ENCODE measurements at places on chromosomes 11 and 22. TPM values are rescaled to one million over a fixed set of nuclear protein-coding genes. Genes with fewer than 3 reads are reported as not detected.

Gene CRYBA4
- not detected for total RNA-seq

Gene MFRP
- not detected for total RNA-seq

DNA sequence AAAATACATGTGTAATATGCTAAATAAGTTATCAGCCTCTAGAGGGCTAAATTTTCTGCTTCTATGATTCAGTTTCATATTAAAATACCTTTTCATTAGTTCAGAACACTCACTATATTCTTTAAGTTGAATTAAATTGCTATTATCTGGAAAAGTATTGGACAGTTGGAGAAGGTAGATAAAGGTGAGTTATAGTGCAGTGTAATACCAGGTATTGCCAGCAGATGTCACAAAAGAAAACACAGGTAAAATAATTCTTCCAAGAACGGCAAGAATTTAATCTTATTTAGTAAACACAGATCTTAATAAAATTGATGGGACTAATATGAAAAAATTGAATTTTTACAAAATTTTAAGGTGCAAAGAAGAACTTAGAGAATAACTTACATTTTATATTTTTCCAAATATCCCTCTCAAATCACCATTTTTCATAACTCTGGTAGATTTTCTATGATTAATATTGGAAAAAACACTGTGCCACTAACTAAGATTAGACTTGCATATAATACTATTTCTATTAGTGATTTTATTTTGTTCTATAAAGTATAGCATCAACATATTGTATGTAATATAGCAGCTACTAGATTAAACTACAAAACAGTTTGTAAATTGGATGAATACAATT is 1.7 kb upstream of the LRRC4C start:
- no peak for DNase-seq

DNA sequence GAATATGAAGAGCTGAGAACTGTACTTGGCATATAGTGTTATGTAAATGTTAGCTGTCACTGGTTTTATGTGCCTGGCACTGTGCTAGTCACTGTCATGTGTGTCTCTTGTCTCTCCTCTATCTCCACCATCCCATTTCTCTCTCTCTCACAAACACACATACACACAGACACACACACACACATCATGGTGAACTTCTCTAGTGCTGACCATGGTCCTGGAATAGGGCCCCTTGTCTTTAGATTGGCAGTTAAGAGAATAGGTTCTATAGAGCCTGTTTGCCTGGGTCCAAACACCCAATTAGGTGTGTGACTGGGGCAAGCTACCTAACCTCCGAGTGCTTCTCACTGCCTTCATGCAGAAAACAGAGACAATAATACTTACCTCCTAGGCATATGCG is 109.7 kb upstream of the NARS2 start:
- DNase-seq = no peak

DNA sequence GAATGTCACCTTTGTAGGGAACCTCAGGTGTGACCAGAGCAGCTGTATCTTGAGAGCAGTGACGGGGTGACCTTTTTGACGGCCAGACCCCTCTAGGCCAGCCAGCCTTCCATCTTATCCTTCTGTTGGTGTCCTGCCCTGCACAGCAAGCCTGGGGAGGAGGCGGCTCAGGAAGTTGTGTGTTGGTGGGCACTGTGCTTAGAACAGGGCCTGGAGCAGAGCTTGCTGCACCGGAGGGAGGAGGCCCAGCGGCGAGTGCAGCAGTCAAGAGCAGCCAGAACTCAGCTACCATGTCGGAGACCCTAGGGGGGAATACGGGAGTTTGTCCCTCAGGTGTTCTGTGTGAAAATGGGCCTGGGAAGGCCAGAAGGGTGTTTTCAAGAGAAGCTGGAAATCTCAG is 129.4 kb downstream of the OSBP2 start:
- DNase-seq = no peak
